A549 treated with RU486 at 1 μM for 4 hours (cell line): ENCODE measurements at places on chromosomes 11 and 22. TPM values are rescaled to one million over a fixed set of nuclear protein-coding genes. Genes with fewer than 3 reads are reported as not detected.

C1QTNF5 gene
- total RNA-seq: not detected in 5 replicates

TCF20 gene
- 13.6 to 15.1 TPM (median 14.7 TPM) in 5 replicates for total RNA-seq

APOBEC3F gene
- total RNA-seq: 1.9 to 2.8 TPM (median 2.1 TPM) in 5 replicates

NRIP3 gene
- total RNA-seq: 0.83 to 1.4 TPM (median 0.98 TPM) in 5 replicates

DRICH1 gene
- total RNA-seq: not detected in 5 replicates

C11orf21 gene
- not detected in 5 replicates for total RNA-seq

CFAP300 gene
- 4.9 to 7.1 TPM (median 6.6 TPM) in 5 replicates for total RNA-seq

CHRDL2 gene
- 2.4 to 6.0 TPM (median 4.4 TPM) in 5 replicates for total RNA-seq

SLC6A5 gene
- total RNA-seq: not detected in 5 replicates

RAG2 gene
- not detected in 5 replicates for total RNA-seq

THY1 gene
- 12.0 to 18.2 TPM (median 12.7 TPM) in 5 replicates for total RNA-seq

IRAG1 gene
- 0.01 to 0.05 TPM (median 0.02 TPM) in 3 of 5 replicates, not detected in the others for total RNA-seq

HPS5 gene
- 9.4 to 16.0 TPM (median 13.4 TPM) in 5 replicates for total RNA-seq

C11orf87 gene
- total RNA-seq: 0.02 to 0.03 TPM in 2 of 5 replicates, not detected in the others

TMEM191C gene
- total RNA-seq: 0.84 to 1.3 TPM (median 1.1 TPM) in 5 replicates

NF2 gene
- total RNA-seq: 12.2 to 17.8 TPM (median 15.0 TPM) in 5 replicates

ZNF202 gene
- 8.8 to 10.8 TPM (median 9.9 TPM) in 5 replicates for total RNA-seq

OR51Q1 gene
- total RNA-seq: not detected in 5 replicates

UPB1 gene
- total RNA-seq: not detected in 5 replicates

MYEOV gene
- total RNA-seq: 92.4 to 111 TPM (median 104 TPM) in 5 replicates

GLYAT gene
- not detected in 5 replicates for total RNA-seq

KRTAP5-2 gene
- not detected in 5 replicates for total RNA-seq

HSCB gene
- 13.1 to 15.0 TPM (median 13.9 TPM) in 5 replicates for total RNA-seq

PNPLA2 gene
- 35.3 to 59.0 TPM (median 53.7 TPM) in 5 replicates for total RNA-seq

NXF1 gene
- total RNA-seq: 45.5 to 57.5 TPM (median 52.4 TPM) in 5 replicates

ALDH3B2 gene
- total RNA-seq: not detected in 5 replicates

MS4A12 gene
- not detected in 5 replicates for total RNA-seq

XKR3 gene
- not detected in 5 replicates for total RNA-seq

P2RX6 gene
- total RNA-seq: 0.33 to 0.98 TPM (median 0.70 TPM) in 5 replicates

LMNTD2 gene
- 1.5 to 2.9 TPM (median 2.8 TPM) in 5 replicates for total RNA-seq

OR5J2 gene
- total RNA-seq: not detected in 5 replicates

SCGB2A2 gene
- not detected in 5 replicates for total RNA-seq

LARGE1 gene
- total RNA-seq: 2.8 to 5.8 TPM (median 3.9 TPM) in 5 replicates

BATF2 gene
- total RNA-seq: 0.71 to 1.2 TPM (median 0.86 TPM) in 5 replicates

CLMP gene
- 25.7 to 29.6 TPM (median 27.6 TPM) in 5 replicates for total RNA-seq

FREY1 gene
- total RNA-seq: 0.20 to 1.00 TPM (median 0.32 TPM) in 3 of 5 replicates, not detected in the others

LRRC74B gene
- total RNA-seq: not detected in 5 replicates

RASSF7 gene
- total RNA-seq: 28.9 to 39.7 TPM (median 35.6 TPM) in 5 replicates

PIWIL4 gene
- 0.19 to 0.25 TPM (median 0.21 TPM) in 4 of 5 replicates, not detected in the other for total RNA-seq

TMEM191B gene
- 0.42 to 2.3 TPM (median 1.3 TPM) in 5 replicates for total RNA-seq

FKBP2 gene
- total RNA-seq: 128 to 139 TPM (median 132 TPM) in 5 replicates

B3GAT1 gene
- 0.02 to 0.07 TPM (median 0.03 TPM) in 3 of 5 replicates, not detected in the others for total RNA-seq
